ENCODE measurements at places on chromosomes 1 and 21.

DNA sequence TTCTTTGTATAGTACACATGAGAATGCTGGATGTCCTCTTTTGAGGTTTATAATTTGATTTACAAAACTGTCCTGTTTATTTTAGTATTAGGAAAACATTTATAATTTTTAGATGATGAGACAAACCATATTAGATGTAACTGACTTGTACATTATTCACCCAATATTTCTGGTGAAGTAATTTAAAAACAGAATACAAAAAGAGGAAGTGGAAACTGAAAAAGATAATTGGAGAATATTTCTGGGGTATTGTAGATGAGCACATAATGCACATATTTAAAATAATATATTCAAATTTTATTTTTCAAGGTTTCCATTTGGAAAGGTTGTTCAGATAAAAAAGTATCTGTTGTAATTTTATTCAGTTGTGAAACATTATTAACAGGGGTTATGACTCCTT, 40.7 kb downstream of the XPR1 start:
- H3K27me3 ChIP-seq: no peaks in the 10 kb centered on the region
- H3K4me1 ChIP-seq: peaks cover 9% of the 10 kb centered on the region
- peaks cover 12% of the 10 kb centered on the region for H3K36me3 ChIP-seq

- H3K27ac ChIP-seq: no peak overlapping the region
- DNase-seq: no peak
- no peaks in the 10 kb centered on the region for H3K36me3 ChIP-seq
- no peak overlapping the region for H3K4me3 ChIP-seq
- H3K27me3 ChIP-seq: peaks cover 28% of the 10 kb centered on the region
These were observed 12.1 kb upstream of the FAM131C start for GRCh38 chr1:16085522-16085921.

DNA sequence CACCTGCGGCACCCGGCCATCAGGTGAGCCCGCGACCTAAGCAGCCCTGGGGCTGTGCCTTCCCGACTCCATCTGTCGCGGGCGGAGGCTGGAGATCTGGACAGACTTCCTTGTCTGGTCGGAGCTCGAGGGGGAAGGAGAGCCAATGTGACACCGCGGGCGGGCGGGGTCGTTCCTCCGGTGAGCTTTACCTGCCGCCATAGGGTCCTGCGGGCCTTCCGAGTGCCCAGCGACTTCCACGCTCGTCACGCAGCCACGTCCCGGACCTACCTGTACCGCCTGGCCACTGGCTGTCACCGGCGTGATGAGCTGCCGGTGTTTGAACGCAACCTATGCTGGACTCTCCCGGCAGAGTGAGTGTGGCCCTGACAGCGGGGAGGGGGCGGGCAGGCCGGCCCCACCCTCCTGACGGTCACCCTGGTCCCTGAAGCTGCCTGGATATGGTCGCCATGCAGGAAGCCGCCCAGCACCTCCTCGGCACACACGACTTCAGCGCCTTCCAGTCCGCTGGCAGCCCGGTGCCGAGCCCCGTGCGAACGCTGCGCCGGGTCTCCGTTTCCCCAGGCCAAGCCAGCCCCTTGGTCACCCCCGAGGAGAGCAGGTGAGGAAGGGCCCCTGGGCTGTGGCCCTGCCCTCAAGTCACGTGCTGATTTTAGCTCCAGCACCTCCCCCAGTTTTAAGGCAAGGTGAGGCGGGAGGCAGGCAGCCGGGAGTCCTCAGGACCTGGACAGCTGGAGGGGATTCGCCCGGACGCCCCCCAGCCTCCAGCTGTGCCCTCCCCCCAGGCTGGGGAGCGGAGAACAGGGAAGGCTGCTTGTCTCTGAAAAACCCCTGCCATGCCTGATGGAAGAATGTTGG, 1.1 kb downstream of the PUSL1 start:
- H3K27ac ChIP-seq: peak overlapping the region; percentile 83
- H3K27me3 ChIP-seq: no peaks in the 10 kb centered on the region

GRCh38 chr1:110671361-110671760, 3.4 kb downstream of the KCNA3 start:
- peak; percentile 33 for DNase-seq
- H3K4me1 ChIP-seq: peaks cover 28% of the 10 kb centered on the region
- peak overlapping the region; percentile 98 for H3K27ac ChIP-seq
- peaks cover 59% of the 10 kb centered on the region for H3K36me3 ChIP-seq

- no peak for DNase-seq
- no peak overlapping the region for H3K4me3 ChIP-seq
- peaks cover 66% of the 10 kb centered on the region for H3K36me3 ChIP-seq
- H3K27ac ChIP-seq: no peak overlapping the region
These were observed 36.2 kb upstream of the F13B start for GRCh38 chr1:197103300-197103699.

GRCh38 chr1:159924025-159924790, 1.1 kb downstream of the TAGLN2 start:
- H3K4me1 ChIP-seq: peaks cover 57% of the 10 kb centered on the region
- peak overlapping the region; percentile 93 for H3K27ac ChIP-seq

DNA sequence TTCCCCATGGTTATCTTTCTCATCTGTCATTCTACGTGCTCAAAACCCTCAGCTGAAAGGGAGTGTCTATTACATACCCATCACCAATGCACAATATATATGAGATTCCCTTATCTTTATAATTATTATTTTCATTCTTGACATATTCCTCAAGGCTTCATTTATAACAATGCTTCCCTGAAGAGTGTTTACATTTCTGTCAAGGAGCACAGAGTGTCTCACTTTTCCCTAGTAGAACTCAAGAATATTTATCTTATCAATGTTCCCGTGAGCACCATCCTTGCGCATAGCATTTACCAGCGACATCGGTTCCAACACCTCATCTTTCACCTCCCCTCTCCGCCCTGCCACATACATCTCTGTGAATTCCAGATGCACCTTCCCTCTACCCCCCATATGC, 250.6 kb downstream of the PLA2G4A start:
- no peak overlapping the region for H3K27ac ChIP-seq
- peaks cover 1% of the 10 kb centered on the region for H3K36me3 ChIP-seq
- H3K4me3 ChIP-seq: no peak overlapping the region
- no peak for DNase-seq
- H3K4me1 ChIP-seq: no peaks in the 10 kb centered on the region

DNA sequence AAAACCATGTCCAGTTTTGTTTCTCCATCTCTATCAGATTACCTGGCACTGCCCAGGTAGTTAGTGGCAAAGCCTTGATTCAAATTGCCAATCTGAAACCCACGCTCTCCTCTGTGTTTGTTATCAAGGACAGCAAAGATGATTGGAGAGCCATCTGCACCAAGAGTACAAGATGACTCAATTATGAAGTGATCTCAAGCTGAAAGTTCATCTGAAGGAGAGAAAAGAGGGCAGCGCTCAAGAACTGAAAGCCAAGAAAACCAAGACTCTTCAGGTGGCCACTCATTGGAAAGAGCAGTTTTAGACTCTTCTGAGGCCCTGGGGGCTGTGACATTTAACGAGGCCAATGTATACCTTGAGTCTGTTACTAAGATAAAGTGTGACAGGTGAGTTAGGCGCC, 13.8 kb downstream of the RXRG start:
- no peak overlapping the region for H3K4me3 ChIP-seq
- H3K27ac ChIP-seq: no peak overlapping the region
- H3K4me1 ChIP-seq: peaks cover 4% of the 10 kb centered on the region
- H3K27me3 ChIP-seq: peaks cover 15% of the 10 kb centered on the region
- H3K36me3 ChIP-seq: no peaks in the 10 kb centered on the region
- no peak for DNase-seq

DNA sequence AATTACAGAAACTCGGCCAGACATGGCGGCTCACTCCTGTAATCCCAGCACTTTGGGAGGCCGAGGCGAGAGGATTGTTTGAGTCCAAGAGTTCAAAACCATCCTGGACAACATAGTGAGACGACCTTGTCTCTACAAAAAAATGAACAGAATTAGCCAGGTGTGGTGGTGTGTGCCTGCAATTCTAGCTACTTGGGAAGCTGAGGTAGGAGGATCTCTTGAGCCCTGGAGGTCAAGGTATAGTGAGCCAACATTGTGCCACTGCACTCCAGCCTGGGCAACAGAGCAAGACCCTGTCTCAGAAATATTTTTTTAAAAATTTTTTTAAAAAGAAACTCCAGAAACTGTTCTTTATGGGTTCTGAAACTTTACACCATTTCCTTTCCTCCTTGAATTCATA, 38.4 kb upstream of the IFNGR2 start:
- H3K27ac ChIP-seq: no peak overlapping the region
- H3K4me3 ChIP-seq: no peak overlapping the region
- H3K27me3 ChIP-seq: peaks cover 4% of the 10 kb centered on the region
- peaks cover 32% of the 10 kb centered on the region for H3K4me1 ChIP-seq
- no peak for DNase-seq

- H3K4me3 ChIP-seq: no peak overlapping the region
- no peak for DNase-seq
- H3K4me1 ChIP-seq: no peaks in the 10 kb centered on the region
- peaks cover 14% of the 10 kb centered on the region for H3K36me3 ChIP-seq
- no peaks in the 10 kb centered on the region for H3K27me3 ChIP-seq
These were observed 106.4 kb downstream of the ATF6 start for GRCh38 chr1:161872506-161872905.

GRCh38 chr1:93516164-93516563, 68.2 kb downstream of the FNBP1L start:
- H3K36me3 ChIP-seq: no peaks in the 10 kb centered on the region
- no peak overlapping the region for H3K27ac ChIP-seq
- no peak for DNase-seq
- no peak overlapping the region for H3K4me3 ChIP-seq
- no peaks in the 10 kb centered on the region for H3K4me1 ChIP-seq

GRCh38 chr1:18938008-18938706, 18.3 kb downstream of the IFFO2 start:
- H3K4me3 ChIP-seq: no peak overlapping the region
- H3K4me1 ChIP-seq: peaks cover 8% of the 10 kb centered on the region
- H3K27me3 ChIP-seq: no peaks in the 10 kb centered on the region
- DNase-seq: no peak
- H3K36me3 ChIP-seq: no peaks in the 10 kb centered on the region

DNA sequence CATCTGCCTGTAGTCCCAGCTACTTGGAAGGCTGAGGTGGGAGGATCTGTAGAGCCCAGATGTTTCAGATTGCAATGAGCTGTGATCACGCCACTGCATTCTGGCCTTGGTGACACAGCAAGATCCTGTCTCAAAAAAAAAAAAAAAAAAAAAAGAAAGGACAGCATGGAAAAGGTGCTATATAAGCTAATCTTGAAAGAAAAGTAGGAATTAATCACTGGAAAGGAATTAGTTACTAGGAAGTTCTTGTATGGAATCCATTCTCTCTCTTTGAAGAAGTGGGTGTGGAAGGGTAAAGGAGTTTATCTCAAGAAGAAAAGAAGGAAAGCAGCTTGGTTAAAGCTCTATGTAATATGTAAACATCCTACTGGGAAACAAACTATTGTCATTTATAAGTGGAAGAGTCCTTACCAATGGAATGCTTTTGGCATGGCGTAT, 339.2 kb downstream of the DPYD start:
- peaks cover 13% of the 10 kb centered on the region for H3K36me3 ChIP-seq
- no peaks in the 10 kb centered on the region for H3K4me1 ChIP-seq
- H3K4me3 ChIP-seq: no peak overlapping the region
- no peak overlapping the region for H3K27ac ChIP-seq
- no peaks in the 10 kb centered on the region for H3K27me3 ChIP-seq

DNA sequence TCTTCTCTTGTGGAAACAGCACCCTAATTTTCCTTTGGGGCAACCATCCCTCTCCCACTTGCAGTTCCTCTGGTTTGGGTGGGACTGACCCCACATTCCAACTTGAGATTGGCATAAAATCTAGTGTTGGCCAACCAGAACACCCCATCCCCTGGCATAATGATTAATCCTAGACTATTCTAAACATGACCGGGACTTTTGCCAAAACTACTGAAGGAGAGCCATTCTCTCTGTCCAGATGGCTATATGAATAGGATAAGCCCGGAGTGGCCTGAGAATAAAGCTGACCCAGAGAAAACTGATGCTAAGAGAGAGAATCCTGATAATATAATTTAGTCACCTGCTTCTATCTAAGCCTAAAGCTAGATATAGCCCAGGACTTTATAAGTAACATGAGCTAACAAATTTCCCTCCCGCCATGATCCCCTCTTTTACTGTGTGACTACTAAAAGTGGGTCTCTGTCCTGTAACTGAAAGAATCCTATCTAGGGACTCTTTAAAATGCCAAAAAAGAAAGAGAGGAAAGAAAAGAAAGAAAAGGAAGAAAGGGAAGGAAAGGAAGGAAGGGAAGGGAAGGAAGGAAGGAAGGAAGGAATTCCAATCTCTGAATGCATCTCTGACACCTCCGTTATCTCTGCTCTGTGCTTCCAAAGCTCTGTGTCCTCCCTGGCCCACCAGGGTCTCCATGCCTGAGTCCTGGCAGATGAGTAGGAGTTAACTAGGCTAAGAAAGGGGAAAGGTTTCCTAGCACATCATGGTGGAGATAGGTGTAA, 28.0 kb upstream of the NRDC start:
- peaks cover 34% of the 10 kb centered on the region for H3K27me3 ChIP-seq
- peak overlapping the region; percentile 89 for H3K27ac ChIP-seq
- no peak overlapping the region for H3K4me3 ChIP-seq

- H3K27me3 ChIP-seq: no peaks in the 10 kb centered on the region
- no peak overlapping the region for H3K27ac ChIP-seq
- H3K4me3 ChIP-seq: no peak overlapping the region
- DNase-seq: no peak
- H3K36me3 ChIP-seq: no peaks in the 10 kb centered on the region
These were observed 13.6 kb upstream of the SYT14 start for GRCh38 chr1:209924390-209924789.

GRCh38 chr1:176165573-176165972, 41.5 kb downstream of the COP1 start:
- no peaks in the 10 kb centered on the region for H3K27me3 ChIP-seq
- H3K4me1 ChIP-seq: peaks cover 7% of the 10 kb centered on the region
- no peak overlapping the region for H3K27ac ChIP-seq
- no peak for DNase-seq
- no peak overlapping the region for H3K4me3 ChIP-seq

DNA sequence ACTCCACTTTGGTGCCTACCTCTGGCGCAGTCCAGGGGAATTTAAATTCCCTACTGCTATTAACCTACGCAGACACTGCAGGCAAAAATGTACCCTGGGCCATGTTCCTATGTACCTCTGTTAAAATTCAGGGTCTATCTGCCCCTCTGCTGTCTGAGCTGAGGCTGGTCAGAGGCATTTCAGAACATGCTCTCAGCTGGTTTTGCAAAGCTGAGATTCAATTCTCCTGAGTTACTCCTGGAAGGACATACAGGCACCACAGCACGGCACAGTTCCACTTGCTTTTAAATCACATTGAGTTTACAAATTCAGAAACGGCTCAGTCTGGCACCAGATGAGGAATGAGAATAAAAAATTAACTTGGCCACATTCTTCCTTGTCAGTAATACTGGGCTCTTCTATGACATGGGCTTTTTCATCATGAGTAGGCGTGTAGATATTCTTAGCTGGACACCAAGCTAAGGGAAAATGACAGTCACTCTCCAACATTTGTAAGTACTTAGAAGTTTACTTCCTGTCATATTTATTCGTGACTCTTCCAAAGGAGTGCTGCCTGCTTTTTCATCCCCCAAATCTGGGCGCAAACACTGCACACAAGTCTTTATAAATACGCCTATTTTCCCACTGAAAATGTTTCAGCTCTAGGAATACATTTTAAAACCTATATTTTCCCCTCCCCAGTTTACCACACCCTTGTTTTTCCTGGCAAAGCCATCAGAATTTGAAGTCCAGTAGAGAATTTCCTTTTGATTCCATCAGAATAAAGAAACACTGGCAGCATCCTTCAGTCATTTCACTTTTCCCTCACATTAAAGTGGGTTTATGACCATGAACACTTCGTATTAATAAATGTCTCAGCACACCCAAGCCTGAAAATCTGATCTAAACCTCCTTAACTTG, 1.9 kb downstream of the C1orf198 start:
- no peak overlapping the region for H3K27ac ChIP-seq
- peak overlapping the region; percentile 27 for H3K4me3 ChIP-seq

GRCh38 chr1:224727351-224728289, 111.5 kb downstream of the CNIH3 start:
- no peak for DNase-seq
- H3K27ac ChIP-seq: no peak overlapping the region
- H3K4me3 ChIP-seq: no peak overlapping the region
- no peaks in the 10 kb centered on the region for H3K4me1 ChIP-seq

Data from activated naive CD4-positive, alpha-beta T cell treated with anti-CD3 and anti-CD28 coated beads, Interleukin-2, amount 10 ng/mL, durations not matched to agents 7 days and 5 days (primary cell).